ENCODE measurements at places on chromosomes 5 and 9.

DNA sequence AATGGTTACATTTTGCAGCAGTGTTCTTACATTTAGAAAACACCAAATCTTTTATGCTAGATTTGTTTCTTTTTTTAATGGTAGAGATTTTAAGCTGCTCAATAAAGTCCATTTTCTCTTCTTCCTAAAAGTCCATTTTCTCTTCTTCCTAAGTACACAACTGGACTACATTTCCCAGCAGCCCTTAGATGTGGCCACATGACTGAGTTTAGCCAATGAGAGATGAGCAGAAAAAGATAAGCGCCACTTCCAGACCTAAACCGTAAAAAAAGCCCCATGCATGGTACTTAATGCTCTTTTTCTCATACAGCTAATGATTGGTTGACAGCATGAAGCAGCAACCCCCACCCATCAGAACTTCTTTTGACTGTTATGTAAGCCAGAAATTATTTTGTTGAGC lies 206.7 kb downstream of the FAM114A2 start:
- DNase-seq = no peak

DNA sequence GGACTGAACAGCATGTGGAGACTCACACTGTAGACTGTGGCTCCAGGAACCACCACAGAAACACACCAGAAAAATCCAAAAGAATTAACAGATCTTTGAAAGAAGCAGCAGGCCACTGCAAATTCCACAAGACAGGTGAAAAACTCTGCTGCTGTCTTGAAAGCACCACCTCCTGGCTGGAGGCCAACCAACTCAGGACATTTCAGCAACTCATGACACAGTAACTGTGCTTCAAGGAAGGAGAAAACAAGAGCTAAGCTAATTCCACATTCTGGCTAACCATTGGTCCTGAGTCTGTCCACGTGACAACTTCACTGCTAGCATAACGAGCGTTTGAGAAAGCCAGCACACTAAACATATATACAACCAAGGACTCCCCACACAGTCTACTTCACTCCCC lies 625.1 kb downstream of the PRELID2 start:
- DNase-seq = no peak

GRCh38 chr9:4792054-4792571 lies 631 bp upstream of the RCL1 start:
- no peak for DNase-seq

DNA sequence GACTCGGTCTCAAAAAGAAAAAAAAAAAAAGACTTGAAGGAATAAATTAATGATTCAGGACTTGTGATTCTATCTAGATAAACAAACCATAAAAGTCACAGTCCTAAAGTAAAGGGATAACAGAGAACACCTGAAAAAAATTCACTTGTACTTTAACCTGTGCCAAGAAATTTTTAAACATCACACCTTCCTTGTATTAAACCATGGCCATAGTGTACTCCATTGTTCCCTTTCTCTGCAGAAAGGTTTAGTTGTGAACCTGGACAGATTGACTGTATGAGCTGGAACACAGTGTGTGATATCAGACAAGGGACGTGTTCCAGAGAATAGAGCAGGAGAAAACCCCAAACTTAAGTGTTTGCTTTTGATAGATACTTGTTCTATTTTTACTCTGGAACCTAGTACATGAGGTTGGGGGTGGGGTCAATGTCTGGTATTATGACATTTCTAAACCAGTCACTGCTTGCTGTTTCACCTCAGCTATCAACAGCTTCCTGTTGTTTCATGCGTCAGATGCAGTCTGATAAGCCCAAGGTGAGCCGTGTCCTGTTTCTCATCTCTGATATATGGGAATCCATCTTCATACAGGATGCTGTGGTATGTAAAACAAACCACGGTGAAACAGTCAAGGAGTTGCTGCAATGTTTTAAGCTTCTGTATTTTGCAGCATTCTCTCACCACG lies 62.5 kb upstream of the ITGA1 start:
- no peak for DNase-seq

GRCh38 chr5:30581198-30581935 lies 612.1 kb upstream of the CDH6 start:
- no peak for DNase-seq

DNA sequence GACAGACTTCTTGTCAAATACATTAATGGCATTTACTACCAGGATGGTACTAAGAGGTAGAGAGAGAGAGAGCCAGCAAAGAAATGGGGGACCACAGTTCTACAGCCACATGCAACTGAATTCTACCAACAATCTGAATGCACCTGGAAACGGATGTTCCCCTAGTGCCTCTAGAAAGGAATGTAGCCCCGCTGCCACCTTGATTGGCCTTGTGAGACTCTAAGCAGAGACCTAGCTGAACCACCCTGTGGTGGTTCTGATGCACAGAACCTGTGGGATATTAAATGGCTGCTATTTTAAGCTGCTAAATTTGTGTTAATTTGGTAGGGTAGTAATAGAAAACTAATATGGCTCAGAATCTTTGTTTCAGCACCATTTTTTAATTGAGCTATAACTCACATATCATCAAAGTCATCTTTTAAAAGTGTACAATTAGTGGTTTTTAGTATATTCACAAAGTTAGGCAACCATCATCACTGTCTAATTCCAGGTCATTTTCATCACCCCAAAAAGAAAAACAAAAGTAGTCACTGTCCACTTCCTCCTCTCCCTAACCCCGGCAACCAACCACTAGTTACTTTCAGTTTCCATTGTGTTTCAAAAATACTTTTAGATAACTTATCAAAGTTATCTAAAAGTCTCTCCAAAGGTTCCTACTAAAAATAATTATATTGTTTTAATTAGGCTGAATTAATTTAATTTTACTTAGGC lies 51.7 kb downstream of the CPLANE1 start:
- no peak for DNase-seq

GRCh38 chr5:68533571-68534084 lies 318.1 kb downstream of the PIK3R1 start:
- DNase-seq = no peak

DNA sequence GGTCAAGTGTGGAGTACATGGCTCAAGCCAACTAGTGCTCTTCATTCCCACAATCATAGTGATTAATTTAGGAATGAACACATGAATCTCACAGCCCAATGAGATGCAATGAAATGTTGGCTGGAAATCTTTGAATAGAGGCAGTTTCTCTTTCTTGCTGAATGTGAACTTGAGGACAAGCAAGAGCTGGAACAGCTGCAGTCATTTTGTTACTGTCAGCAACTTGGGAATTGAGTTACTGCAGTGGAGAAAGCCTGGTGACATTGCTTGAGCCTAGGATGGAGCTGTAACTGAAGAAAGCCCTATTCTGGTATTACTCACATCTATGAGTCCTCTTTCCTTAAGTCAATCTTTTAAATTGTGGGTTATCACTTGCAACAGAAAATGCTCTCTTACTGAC lies 62.3 kb downstream of the YIPF5 start:
- no peak for DNase-seq

DNA sequence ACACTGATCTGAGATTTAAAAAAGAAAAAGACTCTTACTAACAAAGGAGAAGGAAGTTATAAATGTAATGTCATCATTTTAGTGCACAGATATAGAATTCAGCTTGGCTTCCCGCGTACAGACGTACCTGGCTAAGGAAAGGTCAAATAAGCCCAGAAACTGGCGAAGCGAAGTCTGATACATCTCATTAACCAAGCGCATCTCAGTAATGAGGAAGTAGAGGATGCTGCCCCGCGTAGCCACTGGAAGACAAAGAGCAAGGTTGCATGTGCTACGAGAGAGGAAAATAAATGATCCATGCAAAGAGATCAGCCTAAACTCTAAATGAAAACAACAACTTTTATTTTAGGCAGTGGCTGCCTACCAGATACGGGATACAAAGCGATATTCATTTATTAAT lies 208.8 kb downstream of the DNAH5 start:
- no peak for DNase-seq

GRCh38 chr5:143395638-143396352 lies 7.7 kb downstream of the NR3C1 start:
- no peak for DNase-seq

GRCh38 chr5:165185716-165186115 lies 1680.3 kb downstream of the MAT2B start:
- DNase-seq = no peak

- no peak for DNase-seq
These were observed 37.6 kb downstream of the MAST4 start for GRCh38 chr5:66633754-66634153.

DNA sequence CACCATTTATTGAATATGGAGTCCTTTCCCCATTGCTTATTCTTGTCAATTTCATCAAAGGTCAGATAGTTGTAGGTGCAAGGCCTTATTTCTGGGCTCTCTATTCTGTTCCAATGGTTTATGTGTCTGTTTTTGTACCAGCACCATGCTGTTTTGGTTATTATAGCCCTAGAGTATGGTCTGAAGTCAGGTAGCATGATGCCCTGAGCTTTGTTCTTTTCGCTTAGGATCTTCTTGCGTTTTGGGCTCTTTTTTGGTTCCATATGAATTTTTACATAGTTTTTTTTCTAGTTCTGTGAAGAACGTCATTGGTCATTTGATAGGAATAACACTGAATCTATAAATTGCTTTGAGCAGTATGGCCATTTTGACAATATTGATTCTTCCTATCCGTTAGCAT lies 40.2 kb upstream of the IFNE start:
- no peak for DNase-seq

- no peak for DNase-seq
These were observed 16.6 kb downstream of the TUT7 start for GRCh38 chr9:86337469-86338108.

DNA sequence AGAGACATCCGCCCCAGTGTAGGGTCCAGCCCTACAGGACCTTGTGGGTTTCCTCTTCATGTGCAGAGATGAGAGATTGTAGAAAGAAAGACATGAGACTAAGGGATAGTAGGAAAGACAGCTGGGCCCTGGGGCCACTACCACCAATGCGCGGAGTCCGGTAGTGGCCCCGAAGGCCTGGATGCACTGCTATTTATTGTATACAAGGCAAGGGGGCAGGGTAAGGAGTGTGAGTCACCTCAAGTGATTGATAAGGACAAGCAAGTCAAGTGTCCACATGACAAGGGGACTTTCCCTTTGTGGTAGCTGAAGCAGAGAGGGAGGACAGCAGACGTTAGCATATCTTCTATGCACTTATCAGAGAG lies 6.2 kb upstream of the TMEM141 start:
- DNase-seq = no peak

GRCh38 chr9:103301051-103301450 lies 305.9 kb downstream of the CYLC2 start:
- no peak for DNase-seq

- no peak for DNase-seq
These were observed 61.0 kb upstream of the RAD23B start for GRCh38 chr9:107222020-107222522.

DNA sequence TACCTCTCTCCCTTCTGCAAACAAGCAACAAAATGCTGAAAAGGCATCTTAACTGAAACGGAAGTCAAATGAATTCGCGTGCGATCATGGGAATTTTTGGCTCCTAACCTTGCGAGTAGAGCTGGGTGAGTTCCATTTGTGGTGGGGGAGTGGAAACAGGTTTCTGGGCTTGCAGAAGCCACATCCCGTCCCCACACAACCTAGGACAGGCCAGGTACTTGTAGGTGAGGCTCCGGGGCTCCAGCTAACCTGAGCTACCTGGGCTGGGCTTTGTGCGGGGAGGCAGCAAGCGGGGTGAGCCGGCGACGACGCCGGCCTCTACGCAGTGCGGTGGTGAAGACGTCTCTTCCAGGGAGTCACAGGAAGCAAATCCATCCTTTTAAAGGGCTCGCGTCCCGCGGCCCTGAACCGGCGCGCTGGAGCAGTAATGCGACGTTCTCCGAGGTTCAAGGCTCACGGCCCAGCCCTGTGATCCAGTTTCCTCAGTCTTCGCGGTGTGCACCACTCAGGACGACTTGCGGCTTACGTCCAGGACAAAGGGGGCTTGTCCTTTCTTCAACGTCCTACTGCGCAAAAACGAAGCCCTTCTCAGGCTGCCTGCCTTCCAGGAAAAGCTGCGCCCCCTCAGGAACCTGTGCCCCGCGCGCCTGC lies 567 bp upstream of the SPIN1 start:
- DNase-seq = peak; percentile 52

DNA sequence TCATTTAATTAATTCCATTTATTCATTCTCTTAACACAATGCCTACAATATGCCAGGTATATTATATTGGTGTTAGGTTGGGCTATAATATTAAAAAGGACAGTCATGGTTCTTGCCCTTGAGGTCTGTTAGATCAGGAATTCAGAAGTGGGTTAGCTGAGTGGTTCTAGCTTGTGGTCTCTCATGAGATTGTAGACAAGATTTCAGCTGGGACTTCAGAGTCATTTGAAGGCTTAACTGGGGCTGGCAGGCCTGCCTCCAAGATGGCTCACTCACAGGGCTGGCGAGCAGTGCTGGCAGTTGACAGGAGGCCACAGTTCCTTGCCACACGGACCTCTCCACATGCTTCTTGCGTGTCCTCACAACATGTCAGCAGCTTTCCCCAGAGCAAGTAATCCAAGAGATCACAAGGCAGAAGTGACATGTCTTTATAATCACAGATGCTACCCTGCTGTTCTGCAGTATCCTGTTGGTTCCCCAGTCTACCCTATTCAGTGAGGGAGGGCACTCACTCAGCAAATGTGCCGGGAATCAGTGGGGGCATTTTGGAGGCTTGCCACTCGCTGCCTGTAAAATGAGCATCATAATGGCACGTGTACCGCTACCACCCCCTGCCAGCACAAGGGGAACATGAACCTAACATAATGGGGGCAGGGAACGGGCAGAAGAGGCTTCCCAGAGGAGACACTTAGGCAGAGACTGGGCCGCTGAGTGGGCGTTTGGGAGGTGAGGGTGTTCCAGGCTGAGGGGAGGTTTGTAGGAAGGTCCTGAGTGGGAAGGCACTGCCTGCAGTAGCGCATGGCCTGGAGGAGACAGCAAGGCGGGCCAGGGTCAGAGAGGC lies 70.0 kb downstream of the EXOSC2 start:
- no peak for DNase-seq

DNA sequence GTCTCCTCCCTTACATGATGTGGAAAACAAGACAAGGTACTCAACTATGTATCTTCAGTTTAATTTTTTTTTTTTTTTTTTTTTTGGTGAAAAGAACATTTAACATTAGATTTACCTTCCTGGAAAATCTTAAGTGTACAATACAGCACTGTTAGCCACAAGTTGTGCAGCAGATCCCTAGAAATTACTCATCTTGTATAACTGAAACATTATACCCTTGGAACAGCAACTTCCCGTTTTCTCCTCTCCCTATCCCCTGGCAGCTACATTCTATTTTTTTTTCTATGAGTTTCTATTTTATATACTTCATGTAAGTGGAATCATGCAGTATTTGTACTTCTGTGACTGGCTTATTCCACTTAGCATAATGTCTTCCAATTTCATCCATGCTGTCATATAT lies 421.9 kb upstream of the FTMT start:
- DNase-seq = no peak

GRCh38 chr9:33852216-33852826 lies 35.4 kb downstream of the UBE2R2 start:
- peak; percentile 66 for DNase-seq

DNA sequence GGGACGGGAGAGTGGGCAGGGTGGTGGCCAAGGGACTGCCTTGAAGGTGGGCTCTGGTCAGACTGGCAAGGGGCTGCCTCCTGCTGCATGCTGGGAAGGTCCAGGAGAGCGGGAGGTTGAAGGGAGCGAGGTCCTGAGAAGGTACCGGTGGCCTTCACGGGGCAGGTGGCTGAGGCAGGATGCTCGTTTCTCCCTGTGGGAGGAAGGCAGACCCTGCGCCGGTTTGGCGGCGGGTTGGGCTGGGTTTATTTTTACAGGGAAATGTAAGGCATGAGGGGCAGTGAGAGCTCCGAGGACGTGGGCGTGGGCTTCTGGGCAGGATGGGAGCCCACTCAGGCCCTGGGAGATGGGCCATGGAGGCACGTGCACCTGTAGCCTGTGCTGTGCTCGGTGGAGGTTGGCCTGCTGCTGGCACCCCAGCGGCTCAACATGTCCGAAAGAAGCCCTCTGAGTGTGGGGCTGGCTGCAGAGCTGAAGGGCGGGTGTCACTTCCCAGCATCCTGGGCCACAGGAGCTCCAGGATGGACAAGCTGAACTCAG lies 27.3 kb downstream of the IER5L start:
- no peak for DNase-seq

Measured in breast epithelium (tissue), 4 donors.